ENCODE measurements at places on chromosomes 7 and 10. TPM values are rescaled to one million over a fixed set of nuclear protein-coding genes. Genes with fewer than 3 reads are reported as not detected.

C10orf143 gene
- total RNA-seq, result 4.9 TPM

CPEB3 gene
- 2.8 TPM for total RNA-seq

NRP1 gene
- total RNA-seq, result 117 TPM

CLEC2L gene
- total RNA-seq, result not detected

PLPP4 gene
- total RNA-seq, result 0.86 TPM

OGDHL gene
- total RNA-seq, result 0.22 TPM

RBP4 gene
- total RNA-seq, result not detected

FAM131B gene
- 0.25 TPM for total RNA-seq

NRG3 gene
- not detected for total RNA-seq

SRI gene
- total RNA-seq, result 80.0 TPM

TSPAN13 gene
- 14.1 TPM for total RNA-seq

XRCC2 gene
- 5.2 TPM for total RNA-seq

ADAP1 gene
- total RNA-seq, result 10.5 TPM

ZNF212 gene
- total RNA-seq, result 14.7 TPM

SPAG6 gene
- not detected for total RNA-seq

MYO3A gene
- total RNA-seq, result not detected

CPN1 gene
- not detected for total RNA-seq

AEBP1 gene
- total RNA-seq, result not detected

SPOCK2 gene
- 1.2 TPM for total RNA-seq

RAMP3 gene
- total RNA-seq, result not detected

OSBPL3 gene
- total RNA-seq, result 35.7 TPM

GATA3 gene
- 13.1 TPM for total RNA-seq

ARHGAP22 gene
- 4.0 TPM for total RNA-seq

PLXNA4 gene
- total RNA-seq, result not detected

SPDYE2B gene
- total RNA-seq, result not detected

HABP2 gene
- total RNA-seq, result not detected

PRR15 gene
- 8.0 TPM for total RNA-seq

ELMO1 gene
- not detected for total RNA-seq

PIK3AP1 gene
- not detected for total RNA-seq

CPXM2 gene
- not detected for total RNA-seq

LAMB1 gene
- 199 TPM for total RNA-seq

NACAD gene
- total RNA-seq, result not detected

OR9A2 gene
- total RNA-seq, result not detected

CCDC3 gene
- 0.10 TPM for total RNA-seq

ASB10 gene
- total RNA-seq, result not detected

SPDYE16 gene
- not detected for total RNA-seq

EXOC4 gene
- total RNA-seq, result 127 TPM

ASZ1 gene
- not detected for total RNA-seq

CFAP43 gene
- total RNA-seq, result 0.25 TPM

SEMA4G gene
- not detected for total RNA-seq
